ENCODE measurements at places on chromosomes 5 and 9. TPM values are rescaled to one million over a fixed set of nuclear protein-coding genes. Genes with fewer than 3 reads are reported as not detected.

Gene PKD2L2
- not detected for total RNA-seq

GRCh38 chr9:95570646-95571045, 53.9 kb upstream of the PTCH1 start:
- DNase-seq, result no peak

GRCh38 chr9:135184181-135185053, 96.9 kb downstream of the OLFM1 start:
- DNase-seq, result no peak

GRCh38 chr9:19876569-19877316, 87.9 kb upstream of the SLC24A2 start:
- DNase-seq, result no peak

DNA sequence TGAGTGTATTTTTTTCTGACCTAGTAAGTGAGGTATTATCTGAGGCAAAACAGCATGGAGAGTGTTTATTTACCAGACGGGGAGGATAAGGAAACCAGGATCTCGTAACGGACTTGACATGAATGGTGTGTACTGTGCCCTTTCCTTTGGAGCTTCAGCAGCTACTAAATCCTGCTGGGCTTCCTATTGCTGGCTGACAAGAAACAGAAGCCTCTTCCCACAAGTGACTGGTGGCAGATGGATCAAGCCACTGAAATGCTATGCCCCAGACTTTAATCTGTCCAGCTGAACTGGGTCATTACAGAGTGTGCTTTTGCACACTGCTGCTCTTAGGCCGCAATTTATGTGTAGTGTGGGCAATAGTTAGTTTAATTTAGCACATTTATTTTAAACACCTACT, 162.7 kb upstream of the MRPS30 start:
- DNase-seq, result no peak
